ENCODE measurements at places on chromosomes 7 and 10. TPM values are rescaled to one million over a fixed set of nuclear protein-coding genes. Genes with fewer than 3 reads are reported as not detected.

The OR2A42 gene
- not detected for total RNA-seq

The TAS2R16 gene
- total RNA-seq = not detected

The MALRD1 gene
- total RNA-seq = not detected

The HSPA12A gene
- total RNA-seq = 12.6 TPM

The ZPBP gene
- not detected for total RNA-seq

All from A549 treated with CORT108297 at 1 μM for 4 hours (cell line).